ENCODE measurements at places on chromosomes 6 and 20. TPM values are rescaled to one million over a fixed set of nuclear protein-coding genes. Genes with fewer than 3 reads are reported as not detected.

DNA sequence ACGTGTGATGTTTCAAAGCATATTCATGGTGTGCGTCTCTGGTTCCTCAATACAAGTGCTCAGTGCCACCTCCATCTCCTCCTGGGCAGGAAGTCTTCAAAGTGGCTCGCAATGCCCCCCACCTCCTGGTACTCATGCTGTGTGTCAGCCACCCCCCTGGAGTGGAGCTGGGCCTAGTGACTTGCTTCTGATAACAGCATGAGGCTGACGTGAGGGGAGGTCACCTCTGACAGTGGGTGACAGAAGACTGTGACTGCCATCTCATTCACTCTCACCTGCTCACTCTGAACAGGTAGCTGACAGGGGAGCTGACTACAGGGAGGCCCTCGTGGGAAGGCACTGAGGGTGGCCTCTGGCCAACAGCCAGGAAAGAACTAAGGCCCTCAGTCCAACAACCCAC is 92.4 kb upstream of the NFATC2 start:
- H3K4me3 ChIP-seq: no peak overlapping the region
- H3K27me3 ChIP-seq: peaks cover 13% of the 10 kb centered on the region
- H3K36me3 ChIP-seq: peaks cover 6% of the 10 kb centered on the region
- H3K4me1 ChIP-seq: peaks cover 44% of the 10 kb centered on the region
- no peak overlapping the region for H3K27ac ChIP-seq

DNA sequence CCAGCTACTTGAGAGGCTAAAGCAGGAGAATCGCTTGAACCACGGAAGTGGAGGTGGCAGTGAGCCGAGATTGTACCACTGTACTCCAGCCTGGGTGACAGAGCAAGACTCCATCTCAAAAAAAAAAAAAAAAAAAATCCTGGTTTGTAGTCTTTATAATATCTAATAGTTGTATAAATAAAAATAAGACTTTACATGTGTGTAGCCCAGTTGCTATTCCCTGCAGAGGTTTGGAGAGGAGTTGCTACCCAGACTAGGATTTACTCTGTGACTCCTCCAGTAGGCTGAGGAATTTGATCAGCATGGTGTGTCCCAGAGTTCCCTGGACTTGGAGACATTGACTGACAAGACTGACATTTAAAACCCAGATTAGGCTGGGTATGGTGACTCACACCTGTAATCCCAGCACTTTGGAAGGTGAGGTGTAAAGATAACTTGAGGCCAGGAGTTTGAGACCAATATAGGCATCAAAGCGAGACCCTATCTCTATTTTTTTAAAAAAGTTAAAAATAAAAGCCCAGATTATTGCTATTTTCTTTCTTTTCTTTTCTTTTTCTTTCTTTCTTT is 10.2 kb downstream of the CHMP4B start:
- H3K36me3 ChIP-seq: peaks cover 50% of the 10 kb centered on the region
- H3K4me1 ChIP-seq: peaks cover 52% of the 10 kb centered on the region
- DNase-seq: no peak
- no peaks in the 10 kb centered on the region for H3K27me3 ChIP-seq
- H3K27ac ChIP-seq: no peak overlapping the region
- no peak overlapping the region for H3K4me3 ChIP-seq

GRCh38 chr6:148309301-148309700 is 33.3 kb upstream of the SASH1 start:
- H3K27me3 ChIP-seq: peaks cover 4% of the 10 kb centered on the region
- H3K27ac ChIP-seq: no peak overlapping the region
- no peak for DNase-seq
- H3K4me1 ChIP-seq: no peaks in the 10 kb centered on the region
- H3K4me3 ChIP-seq: no peak overlapping the region

- H3K36me3 ChIP-seq: peaks cover 45% of the 10 kb centered on the region
- no peak overlapping the region for H3K27ac ChIP-seq
- H3K4me3 ChIP-seq: no peak overlapping the region
- no peak for DNase-seq
- peaks cover 34% of the 10 kb centered on the region for H3K4me1 ChIP-seq
- H3K27me3 ChIP-seq: no peaks in the 10 kb centered on the region
These were observed 31.6 kb downstream of the GJA10 start for GRCh38 chr6:89925826-89926225.

- no peak for DNase-seq
- H3K4me3 ChIP-seq: no peak overlapping the region
- no peaks in the 10 kb centered on the region for H3K4me1 ChIP-seq
- H3K36me3 ChIP-seq: peaks cover 4% of the 10 kb centered on the region
- H3K27me3 ChIP-seq: no peaks in the 10 kb centered on the region
These were observed 4.7 kb upstream of the SHLD1 start for GRCh38 chr20:5745416-5746030.

The OR2H2 gene
- total RNA-seq: not detected
